Vagina (tissue), 2 donors: ENCODE measurements at places on chromosomes 4 and X.

- no peak for DNase-seq
These were observed 14.5 kb downstream of the TBCK start for GRCh38 chr4:106301393-106302061.

DNA sequence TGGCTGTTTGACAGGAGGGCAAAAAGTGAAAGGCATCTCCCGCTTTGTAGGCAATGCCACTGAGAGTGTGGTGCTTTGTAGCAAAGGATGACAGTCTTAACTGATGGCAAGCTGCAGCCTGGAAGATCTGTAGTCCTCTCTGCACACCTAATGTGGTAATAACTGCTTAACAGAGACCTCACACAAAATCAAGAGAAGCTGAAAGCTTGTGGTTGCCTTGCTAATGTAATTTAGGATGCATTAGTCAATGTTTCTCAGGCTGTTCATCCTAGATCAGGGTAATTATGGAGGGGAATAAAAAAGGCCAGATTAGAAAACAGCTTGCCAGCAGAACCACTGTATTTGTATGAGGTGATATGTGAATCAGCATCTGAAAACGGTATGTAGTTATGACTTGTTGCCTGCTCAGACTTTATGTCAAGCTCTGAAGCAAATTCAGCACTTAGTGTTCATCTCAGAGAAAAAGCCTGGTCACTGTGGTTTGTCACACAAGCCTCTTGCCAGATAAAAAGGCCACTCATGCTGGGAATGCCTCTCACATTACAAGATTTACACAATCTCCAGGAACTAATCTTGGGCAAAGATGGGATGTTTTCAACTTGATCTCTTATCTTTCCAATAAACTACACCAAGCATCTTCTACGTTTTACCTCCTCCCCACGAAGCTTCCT is 130.8 kb downstream of the ENOX2 start:
- DNase-seq = no peak

- no peak for DNase-seq
These were observed 1263.5 kb downstream of the FAM133A start for GRCh38 chrX:94937491-94937890.

DNA sequence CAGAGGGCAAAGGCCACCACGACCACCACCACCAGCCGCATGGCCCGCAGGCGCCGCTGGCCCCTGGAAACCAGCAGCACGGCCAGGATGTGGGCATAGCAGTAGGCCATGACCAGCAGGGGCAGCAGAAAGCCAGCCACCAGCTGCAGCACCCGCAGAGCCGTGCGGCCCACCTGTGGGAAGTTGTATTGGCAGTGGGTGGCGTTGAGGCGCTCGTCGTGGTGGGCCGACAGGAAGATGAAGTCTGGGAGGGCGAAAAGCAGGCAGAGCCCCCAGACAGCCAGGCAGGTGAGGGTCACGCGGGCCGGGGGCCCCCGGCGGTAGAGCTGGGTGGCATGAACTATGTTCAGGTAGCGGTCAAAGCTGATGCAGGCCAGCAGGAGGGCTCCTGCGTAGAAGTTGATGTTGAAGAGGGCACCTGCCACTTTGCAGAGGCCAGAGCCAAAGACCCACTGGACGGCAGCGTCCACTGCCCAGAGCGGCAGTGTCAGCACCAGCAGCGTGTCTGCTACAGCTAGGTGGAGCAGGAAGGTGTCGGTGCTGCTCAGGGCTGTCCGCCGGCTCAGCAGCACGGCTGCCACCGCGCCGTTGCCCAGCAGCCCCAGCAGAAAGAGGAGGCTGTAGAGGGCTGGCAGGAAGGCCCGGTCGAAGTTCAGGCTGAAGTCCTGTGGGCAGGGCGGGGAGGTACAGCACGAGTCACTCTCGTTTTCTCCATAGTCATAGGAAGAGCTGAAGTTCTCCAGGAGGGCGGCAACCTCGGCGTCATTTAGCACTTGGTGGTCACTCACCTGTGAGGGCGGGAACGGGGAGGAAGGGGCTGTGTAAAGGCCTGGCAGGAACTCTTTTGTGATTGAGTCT is 1.4 kb downstream of the CXCR3 start:
- DNase-seq = no peak

- DNase-seq = no peak
These were observed 38.1 kb downstream of the SEC31A start for GRCh38 chr4:82852751-82853285.

DNA sequence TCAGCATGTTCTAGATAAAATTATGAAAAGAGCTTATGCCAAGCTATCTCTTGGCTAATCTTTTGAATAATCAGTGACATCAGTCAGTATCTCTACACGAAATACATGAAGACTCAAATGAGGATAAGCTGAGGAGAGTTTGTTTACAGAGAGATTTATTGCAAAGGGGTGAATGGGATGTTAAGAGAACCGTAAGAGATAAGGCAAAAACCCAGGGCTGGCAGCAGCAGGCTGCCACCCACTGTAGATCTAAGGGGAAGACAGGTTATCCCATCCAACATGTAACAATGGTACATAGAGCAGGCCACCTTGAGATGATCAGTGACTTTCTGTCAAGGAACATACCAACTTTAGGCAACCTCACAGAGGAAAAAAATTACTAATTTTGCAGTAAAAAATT is 432.1 kb upstream of the NR3C2 start:
- no peak for DNase-seq

GRCh38 chr4:112938461-112939058 is 110.9 kb upstream of the ANK2 start:
- DNase-seq = no peak

DNA sequence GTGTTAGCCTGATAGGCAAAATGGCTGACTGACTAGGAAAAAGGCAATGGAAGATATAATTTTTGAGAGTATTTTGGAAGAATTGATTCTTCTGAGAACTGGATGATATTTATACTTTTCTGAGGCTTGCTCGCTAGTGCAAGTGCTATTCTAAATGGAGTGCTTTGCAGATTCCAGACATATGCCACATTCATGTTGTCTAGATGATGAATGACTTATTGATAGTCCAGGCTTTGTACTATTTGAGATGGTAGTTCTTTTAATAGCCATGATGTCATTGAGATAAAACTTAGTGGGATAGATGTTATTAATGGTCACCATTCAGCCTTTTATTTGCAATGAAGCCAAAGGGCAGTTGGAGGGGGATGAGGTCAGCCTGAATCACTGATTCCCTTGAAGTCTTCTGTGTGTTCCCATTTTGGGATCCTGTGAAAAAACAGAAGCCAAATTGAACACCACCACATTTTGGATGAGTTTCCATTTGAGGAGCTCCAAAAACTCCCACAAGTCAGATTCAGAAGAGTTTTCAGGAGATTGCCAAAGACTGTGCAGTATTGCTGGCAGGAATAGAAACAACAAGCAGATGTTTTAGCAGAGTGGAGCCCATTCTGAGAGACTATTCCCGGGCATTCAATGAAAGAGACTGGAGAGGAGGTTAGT is 184.1 kb downstream of the IL1RAPL2 start:
- no peak for DNase-seq

GRCh38 chrX:68599256-68600152 is 48.0 kb upstream of the STARD8 start:
- DNase-seq = no peak

GRCh38 chrX:113136836-113137235 is 296.2 kb upstream of the AMOT start:
- DNase-seq = no peak

- no peak for DNase-seq
These were observed 26.7 kb downstream of the BCLAF3 start for GRCh38 chrX:19964017-19964710.

DNA sequence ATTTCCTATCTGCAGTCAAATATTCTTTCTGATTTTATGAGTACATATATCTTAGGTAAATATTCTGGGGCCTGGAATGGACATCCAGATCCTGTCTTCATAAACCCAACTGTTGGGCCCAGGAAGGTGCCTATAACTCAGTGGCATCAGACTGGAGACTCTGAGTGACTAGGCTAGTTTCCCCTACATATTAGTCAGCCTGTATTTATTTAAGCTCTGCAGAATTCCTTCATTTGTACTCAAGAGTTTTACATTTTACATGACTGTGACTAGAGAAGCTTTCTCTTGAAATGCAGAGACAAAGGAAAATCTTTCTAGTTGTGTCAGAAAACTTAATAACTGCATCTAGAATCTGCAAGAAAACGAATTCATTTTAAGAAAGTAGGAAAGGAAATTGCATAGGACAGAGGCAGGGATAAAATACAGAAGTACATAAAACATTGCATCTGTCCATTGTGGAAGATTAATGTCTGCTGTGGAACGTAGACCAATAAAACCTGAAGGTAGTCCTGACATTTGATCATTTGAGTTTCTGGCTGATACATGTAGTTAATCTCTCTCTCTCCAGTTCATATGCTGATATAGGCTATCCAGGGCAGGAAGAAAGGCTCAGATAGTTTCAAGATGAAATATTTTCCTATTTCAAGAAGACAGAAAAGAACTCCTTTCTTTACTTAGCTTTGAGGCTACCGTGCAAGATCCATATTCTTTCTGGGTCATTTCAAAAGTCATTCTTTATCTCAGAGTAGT is 78.2 kb downstream of the OPHN1 start:
- no peak for DNase-seq

DNA sequence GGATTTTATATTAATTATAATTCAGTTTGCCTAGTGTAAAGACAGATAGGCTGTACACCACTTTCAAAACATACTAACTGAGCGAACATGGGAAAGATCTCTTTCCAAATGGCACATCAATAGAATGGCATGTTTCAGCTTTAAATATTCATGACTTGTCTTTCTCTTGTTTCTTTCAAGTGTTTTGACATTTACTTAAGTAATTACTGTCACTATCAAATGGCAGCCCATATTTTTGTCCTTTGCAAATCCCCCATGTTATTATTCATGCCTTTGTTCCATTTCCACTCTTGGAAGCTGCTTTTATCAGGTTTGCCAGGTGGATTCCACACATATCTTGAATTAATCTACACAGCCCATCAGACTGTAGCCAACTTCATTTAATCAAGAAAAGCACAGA is 89.2 kb upstream of the GLRA2 start:
- no peak for DNase-seq

DNA sequence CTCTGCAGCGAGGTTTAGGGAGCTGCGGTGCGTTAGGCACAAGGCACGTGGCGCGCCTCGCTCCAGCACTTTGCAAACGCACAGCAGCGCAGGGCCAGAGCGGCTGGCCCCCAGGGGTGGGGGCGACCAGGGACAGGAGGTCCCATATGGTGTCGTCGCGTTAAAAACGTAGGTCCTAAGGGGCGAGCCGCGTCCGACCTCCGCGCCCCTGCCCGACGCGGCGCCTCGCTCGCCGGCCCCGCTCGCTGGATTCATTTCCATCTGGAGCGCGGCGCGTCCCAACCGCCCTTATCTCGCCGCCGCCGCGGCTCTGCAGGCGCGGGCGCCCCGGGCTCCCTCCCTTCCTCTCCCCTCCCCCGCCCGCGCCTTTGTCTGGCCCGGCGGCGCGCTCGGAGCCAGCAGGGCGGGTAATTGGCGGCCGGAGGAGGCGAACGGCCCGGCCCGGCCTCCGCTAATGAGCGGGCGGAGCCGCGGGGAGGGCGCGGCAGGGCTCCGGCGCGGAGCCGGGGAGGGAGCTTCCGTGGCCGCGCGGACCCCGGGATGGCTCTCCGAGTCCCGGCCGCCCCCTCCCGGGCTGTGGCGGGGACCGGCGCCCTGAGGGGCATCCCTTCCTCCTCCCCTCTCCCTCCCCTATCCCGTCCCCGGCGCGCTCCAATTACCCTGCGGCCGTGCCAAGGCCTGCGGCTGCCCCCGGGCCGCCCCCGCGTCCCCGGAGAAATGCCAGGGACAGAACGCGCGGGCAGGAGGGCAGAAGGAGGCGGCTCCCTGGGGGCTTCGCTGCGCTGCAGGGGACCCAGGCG is 409.0 kb downstream of the BCOR start:
- DNase-seq = no peak

- DNase-seq = no peak
These were observed 274.4 kb upstream of the RASGEF1B start for GRCh38 chr4:81746071-81746470.

- no peak for DNase-seq
These were observed 136.5 kb downstream of the NR3C2 start for GRCh38 chr4:148305751-148306150.

DNA sequence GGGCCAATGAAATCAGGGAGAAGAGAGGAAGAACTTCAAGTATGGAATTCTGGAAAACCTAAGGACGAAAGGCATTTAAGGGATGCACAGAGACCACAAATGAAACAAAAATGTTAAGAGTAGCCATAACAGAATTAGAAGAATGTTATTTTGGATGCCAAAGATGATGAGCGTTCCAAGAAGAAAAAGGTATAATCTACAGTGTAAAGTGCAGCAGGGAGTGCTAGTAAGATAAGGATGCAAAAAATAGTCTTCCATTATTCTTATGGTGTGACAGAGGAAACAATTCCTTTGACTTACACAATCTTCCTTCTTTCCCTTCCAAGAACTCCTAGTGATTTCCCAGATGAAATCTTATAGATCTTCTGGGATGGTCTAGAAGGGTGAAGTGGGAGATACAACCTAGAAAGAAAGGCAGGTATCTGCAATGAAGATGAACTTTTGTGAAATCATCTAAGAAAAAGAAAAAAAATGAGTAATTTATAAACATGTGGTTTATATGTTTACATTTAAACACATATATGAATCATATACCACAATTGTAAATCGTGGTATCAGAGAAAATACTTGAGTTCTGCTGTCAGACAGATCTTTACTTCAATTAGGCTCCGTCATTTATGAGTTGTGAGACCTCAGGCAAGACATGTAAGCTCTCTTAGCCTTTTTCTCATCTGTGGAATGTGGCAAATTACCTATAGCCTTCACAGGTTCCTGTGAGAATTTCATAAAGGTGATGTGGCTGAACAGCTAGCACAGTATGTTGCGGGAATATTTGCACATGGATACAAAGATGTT is 8.1 kb downstream of the MORF4L2 start:
- no peak for DNase-seq

DNA sequence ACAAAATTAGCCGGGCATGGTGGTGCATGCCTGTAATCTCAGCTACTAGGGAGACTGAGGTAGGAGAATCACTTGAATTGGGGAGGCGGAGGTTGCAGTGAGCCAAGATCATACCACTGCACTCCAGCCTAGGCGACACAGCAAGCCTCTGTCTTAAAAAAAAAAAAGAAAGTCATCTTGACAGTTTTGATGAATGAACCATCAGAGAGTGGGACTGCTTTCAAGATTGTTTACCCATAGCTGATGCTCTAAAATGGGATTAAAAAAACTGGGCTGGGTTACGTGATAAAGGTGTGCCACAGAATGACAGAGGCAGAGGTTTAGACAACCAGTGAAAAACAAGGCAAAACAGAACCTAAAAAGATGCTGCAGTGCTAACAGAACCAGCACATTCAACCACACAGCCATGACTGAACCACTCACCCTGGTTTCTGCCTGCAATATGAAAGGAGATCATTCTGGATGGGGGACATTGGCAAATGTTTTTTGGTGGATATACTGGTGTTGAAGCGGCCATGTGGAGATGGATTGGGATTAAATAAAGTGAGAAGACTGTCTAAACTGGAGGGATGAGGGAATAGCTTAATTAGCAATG is 22.2 kb downstream of the GPAT3 start:
- no peak for DNase-seq

- no peak for DNase-seq
These were observed 63.2 kb downstream of the VEGFC start for GRCh38 chr4:176729489-176729888.

- no peak for DNase-seq
These were observed 23.8 kb downstream of the STARD8 start for GRCh38 chrX:68671221-68671620.
